ENCODE measurements at places on chromosomes 4 and X. TPM values are rescaled to one million over a fixed set of nuclear protein-coding genes. Genes with fewer than 3 reads are reported as not detected.

DNA sequence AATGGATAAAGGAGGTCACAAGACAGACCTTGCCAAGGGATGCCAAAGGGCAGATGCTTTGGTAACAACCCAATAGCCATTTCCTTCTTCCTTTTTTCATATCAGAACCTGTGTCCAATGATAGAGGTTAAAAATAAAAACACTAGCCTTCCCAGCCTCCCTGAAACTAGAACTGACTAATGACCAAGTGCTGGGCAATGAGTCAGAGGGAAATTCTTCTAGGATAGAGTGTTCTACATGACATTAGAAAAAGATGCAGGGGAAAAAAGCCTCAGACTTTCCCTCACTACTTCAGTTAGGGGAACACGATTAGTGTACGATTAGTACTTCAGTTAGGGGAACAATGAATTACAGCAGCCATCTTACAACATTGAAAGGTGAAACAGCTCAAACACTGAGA is 29.3 kb upstream of the FAM47C start:
- no peaks in the 10 kb centered on the region for H3K27me3 ChIP-seq
- H3K4me3 ChIP-seq, result no peak overlapping the region
- H3K27ac ChIP-seq, result no peak overlapping the region
- no peaks in the 10 kb centered on the region for H3K4me1 ChIP-seq
- H3K36me3 ChIP-seq, result no peaks in the 10 kb centered on the region
- no peak for DNase-seq

The MAOB gene
- 173 TPM for total RNA-seq

The SULT1E1 gene
- not detected for total RNA-seq

- no peaks in the 10 kb centered on the region for H3K27me3 ChIP-seq
- peaks cover 20% of the 10 kb centered on the region for H3K4me1 ChIP-seq
- no peaks in the 10 kb centered on the region for H3K36me3 ChIP-seq
- no peak overlapping the region for H3K27ac ChIP-seq
- H3K4me3 ChIP-seq, result peak overlapping the region; percentile 91
Observed at GRCh38 chr4:25235401-25235800, 1.6 kb downstream of the PI4K2B start.

DNA sequence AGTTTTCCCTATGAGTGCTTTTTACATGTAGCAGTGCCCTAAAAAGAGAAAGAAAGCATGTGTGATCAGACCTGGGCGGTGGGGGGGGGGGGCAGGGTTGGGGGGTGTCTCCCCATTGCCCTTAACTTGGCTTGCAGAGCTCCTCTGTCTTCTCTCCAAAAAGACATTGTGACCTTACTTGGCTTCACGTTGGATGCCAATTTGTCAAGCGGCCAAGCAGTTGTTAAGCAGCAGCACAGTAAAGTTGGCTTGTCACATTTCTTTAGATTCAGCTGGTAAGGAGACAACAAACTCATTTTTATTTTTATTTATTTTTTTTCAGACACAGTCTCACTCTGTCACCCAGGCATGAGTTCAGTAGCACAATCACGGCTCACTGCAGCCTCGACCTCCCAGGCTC is 57.3 kb upstream of the ZNF157 start:
- DNase-seq, result peak; percentile 7
- H3K27ac ChIP-seq, result no peak overlapping the region
- H3K4me3 ChIP-seq, result no peak overlapping the region
- no peaks in the 10 kb centered on the region for H3K36me3 ChIP-seq

DNA sequence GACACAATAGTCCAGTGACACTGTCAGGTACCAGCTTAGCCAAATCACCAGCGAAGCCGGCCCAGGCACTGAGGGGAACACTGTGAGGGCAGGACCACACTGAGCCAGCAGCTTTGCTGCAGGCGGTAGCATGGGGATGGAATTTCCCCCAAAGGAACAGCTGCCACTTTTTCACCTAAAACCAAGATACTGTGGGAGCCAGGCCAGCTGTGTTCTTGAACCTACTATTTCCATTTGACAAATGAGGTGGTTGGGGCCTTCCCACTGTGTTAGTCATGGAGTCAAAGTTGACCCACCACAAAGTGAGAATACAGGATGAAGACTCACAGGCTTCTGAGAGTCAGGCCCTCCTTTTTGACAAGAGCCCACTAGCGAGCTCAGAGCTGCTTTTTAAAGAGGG is 70.7 kb upstream of the SH3RF1 start:
- H3K36me3 ChIP-seq, result no peaks in the 10 kb centered on the region
- H3K4me3 ChIP-seq, result no peak overlapping the region
- no peaks in the 10 kb centered on the region for H3K4me1 ChIP-seq
- no peak overlapping the region for H3K27ac ChIP-seq
- no peak for DNase-seq
- H3K27me3 ChIP-seq, result no peaks in the 10 kb centered on the region
